ENCODE measurements at places on chromosomes 1 and 21.

- DNase-seq: no peak
Observed at GRCh38 chr1:85798419-85798818, 90.2 kb upstream of the ZNHIT6 start.

DNA sequence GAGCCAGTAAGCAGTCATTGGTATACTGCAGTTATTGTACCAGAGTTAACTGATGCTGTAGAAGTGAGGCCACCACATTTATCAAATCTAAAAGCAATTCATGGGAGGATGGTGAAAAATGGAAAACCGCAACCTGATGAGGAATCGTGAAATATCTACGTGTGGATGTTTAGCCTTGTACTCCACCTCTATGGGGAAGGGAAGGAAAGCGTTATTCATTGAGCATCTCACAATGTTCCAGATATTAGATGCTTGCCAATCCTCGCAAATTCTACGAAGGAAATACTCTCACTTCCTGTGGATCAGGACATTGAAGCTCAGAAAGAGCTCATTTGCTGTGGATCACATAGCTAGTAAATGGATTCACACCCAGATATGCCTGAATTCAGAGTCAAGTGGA, 77.3 kb downstream of the LRRC8D start:
- DNase-seq: no peak

GRCh38 chr1:179709841-179710329, 33.2 kb upstream of the FAM163A start:
- DNase-seq: no peak

- no peak for DNase-seq
Observed at GRCh38 chr1:181767001-181767708, 283.8 kb downstream of the CACNA1E start.

- DNase-seq: no peak
Observed at GRCh38 chr1:116764466-116764898, 10.3 kb downstream of the CD2 start.

- DNase-seq: no peak
Observed at GRCh38 chr21:16367079-16367478, 637.3 kb downstream of the USP25 start.

GRCh38 chr1:215905493-215906115, 338.5 kb downstream of the KCTD3 start:
- DNase-seq: no peak

DNA sequence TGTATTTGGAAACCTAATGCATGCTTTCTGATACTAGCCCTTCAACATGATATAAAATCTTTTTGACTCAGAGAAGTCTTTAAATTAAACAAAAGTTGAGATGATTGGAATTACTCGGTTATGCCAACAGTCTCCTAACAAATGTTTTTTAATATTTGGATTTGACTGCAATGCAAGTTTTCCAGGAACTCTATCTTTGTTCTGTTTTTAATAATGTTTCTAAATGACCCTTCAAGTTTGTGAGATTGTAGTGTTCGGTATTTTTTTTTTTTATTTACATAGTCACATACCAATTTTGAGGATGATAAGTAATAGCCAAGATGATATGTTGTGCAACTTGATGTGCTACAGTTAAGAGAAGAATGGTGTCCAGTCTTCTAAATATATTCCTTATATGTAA, 258.0 kb downstream of the FMN2 start:
- DNase-seq: no peak

GRCh38 chr1:243946253-243946652, 96.2 kb upstream of the AKT3 start:
- no peak for DNase-seq

- DNase-seq: no peak
Observed at GRCh38 chr1:228998179-228998578, 262.9 kb downstream of the RHOU start.

- DNase-seq: peak; percentile 35
Observed at GRCh38 chr1:154837672-154838171, 32.4 kb downstream of the KCNN3 start.

GRCh38 chr1:6906783-6907182, 121.5 kb downstream of the CAMTA1 start:
- no peak for DNase-seq

DNA sequence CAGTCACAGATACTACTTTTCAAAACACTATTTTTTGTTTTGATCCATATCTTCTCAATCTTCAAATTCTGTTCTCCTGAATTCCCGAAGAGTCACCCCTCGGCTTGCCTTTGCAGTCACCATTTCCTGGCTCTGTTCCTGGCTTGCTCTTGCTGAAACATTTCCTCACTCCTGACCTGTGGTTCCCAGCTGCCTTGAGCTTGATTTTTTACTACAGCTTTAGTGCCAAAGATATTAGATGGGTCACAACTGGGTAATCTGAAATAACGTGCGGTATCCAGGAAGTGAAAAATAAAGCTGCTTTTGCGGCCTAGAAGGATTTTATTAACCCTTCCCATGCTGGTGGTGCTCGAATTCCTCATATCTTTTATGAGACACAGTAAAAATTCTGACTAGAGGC, 318.8 kb downstream of the PCP4 start:
- DNase-seq: no peak

- no peak for DNase-seq
Observed at GRCh38 chr1:234748066-234748465, 138.1 kb upstream of the IRF2BP2 start.

GRCh38 chr1:67372898-67373297, 57.3 kb downstream of the SERBP1 start:
- no peak for DNase-seq

GRCh38 chr1:36284517-36284916, 21.7 kb upstream of the SH3D21 start:
- no peak for DNase-seq

- DNase-seq: no peak
Observed at GRCh38 chr21:33618407-33618806, 23.1 kb downstream of the CRYZL1 start.

GRCh38 chr1:162626761-162627160, 5.5 kb upstream of the DDR2 start:
- no peak for DNase-seq

- DNase-seq: no peak
Observed at GRCh38 chr1:192802406-192802805, 6.4 kb upstream of the RGS2 start.

GRCh38 chr1:240555524-240555923, 56.4 kb downstream of the GREM2 start:
- DNase-seq: no peak

GRCh38 chr1:36137776-36138175, 11.5 kb downstream of the TRAPPC3 start:
- peak; percentile 85 for DNase-seq

- DNase-seq: no peak
Observed at GRCh38 chr1:107668762-107669161, 296.2 kb downstream of the VAV3 start.

GRCh38 chr1:26784023-26784871, 3.5 kb upstream of the PIGV start:
- DNase-seq: peak; percentile 45

DNA sequence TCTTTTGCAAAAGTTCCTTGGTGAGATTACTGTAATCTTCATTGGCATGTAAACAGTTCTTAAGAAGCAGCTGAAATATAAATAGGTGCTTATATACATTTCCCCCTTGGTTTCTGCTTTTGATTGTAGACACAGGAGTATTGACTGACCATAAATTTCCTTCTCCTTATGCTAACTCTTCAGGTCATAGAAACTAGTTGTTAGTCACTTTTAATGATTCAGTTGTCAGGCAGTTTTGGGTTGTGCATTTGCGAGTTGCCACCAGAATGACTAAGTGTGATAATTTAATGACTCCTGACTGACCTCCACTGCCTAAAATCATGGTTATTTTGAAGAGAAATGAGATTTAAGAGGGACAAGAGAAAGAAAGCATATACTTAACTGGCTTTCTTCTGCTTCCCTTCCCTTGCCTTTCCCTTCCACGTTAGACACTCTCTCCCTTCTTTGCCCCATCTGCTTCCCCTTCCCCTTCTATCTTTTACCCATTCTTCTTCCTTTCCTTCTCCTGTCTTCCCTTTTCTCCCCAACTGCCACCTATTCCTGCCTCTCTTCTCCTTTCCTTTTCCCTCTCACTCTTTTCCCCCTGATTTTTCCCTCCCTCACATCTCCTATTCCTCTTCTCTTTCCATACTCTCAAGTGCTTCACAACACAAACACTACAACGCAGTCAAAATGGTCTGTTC, 12.3 kb downstream of the ZMPSTE24 start:
- DNase-seq: no peak

GRCh38 chr21:25961042-25961441, 209.5 kb downstream of the APP start:
- DNase-seq: no peak

DNA sequence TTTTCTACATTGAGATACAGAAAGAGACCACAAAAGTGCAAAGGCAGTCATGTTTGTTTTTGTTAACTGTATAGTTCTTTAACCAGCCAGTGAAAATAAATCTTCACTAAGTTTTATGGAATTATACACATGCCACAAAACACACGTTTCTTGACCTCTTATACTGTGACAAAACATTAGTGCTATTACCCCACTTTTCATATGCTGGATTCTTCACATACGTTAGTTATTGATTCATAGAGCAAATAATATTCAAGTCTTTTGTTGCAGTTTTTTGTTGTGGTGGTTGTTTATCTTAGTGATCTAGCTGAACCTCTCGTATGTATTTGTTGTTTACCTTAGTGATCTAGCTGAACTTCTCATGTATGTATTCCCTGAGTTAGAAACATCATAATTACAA, 28.0 kb downstream of the LYPLAL1 start:
- no peak for DNase-seq

DNA sequence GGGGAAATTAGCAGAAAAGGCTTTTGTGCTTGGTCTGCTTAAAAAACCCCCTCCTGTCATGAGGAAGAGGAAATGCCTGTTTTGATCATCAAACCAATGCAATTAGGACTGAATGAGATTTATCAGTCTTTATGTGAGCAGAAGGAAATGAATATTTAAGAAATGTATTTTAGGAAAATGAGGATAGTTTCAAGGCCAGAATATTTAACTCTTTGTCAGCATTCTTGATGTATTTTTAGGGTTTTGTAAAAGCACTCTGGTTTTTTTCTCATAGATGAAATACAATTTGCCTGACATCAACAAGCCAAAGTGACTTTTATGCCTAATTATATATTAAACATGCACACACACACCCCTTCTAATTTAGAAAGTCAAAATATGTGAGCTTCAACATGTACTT, 213.8 kb downstream of the GRIK1 start:
- DNase-seq: no peak

GRCh38 chr1:200982071-200982945, 41.2 kb downstream of the KIF21B start:
- no peak for DNase-seq

GRCh38 chr1:5857011-5857410, 135.2 kb downstream of the NPHP4 start:
- DNase-seq: no peak

- no peak for DNase-seq
Observed at GRCh38 chr21:35674895-35675470, 385.3 kb downstream of the SETD4 start.
